AG04450 (cell line): ENCODE measurements at places on chromosomes 6 and 20.

- no peak for DNase-seq
These were observed 6.3 kb downstream of the MAP1LC3A start for GRCh38 chr20:34564833-34565232.

DNA sequence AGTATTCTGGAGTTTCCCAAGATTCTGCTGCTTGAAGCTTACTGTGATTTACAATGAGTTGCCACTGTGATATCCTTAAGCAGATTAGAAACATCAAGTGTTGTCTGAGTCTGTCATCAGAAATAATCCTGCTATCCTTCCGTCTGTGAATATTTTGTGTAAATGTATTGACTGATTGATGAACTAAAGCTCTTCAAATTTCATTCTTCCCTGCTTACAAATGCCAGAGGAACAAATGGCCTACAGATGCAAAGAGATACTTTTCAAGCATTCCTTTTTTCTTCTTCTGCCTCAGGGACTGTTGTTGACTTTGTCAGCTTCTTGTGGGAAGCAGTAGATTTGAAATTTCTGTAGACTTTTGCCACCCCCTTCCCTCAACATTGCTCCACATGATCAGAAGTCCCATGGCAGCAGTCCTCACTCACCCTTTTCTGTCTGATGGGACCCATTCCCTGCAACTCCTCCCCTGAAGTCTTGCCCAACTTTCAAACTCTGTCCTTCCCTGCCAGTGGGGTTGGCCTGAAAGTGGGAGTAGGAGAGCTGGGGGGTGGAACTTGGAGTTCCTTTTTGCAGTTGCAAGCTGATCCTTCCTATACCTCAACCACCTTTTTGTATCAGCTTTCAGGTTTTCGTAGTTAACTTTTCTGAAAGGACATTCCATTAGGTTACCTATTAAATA, 38.5 kb upstream of the MLIP start:
- no peak for DNase-seq

DNA sequence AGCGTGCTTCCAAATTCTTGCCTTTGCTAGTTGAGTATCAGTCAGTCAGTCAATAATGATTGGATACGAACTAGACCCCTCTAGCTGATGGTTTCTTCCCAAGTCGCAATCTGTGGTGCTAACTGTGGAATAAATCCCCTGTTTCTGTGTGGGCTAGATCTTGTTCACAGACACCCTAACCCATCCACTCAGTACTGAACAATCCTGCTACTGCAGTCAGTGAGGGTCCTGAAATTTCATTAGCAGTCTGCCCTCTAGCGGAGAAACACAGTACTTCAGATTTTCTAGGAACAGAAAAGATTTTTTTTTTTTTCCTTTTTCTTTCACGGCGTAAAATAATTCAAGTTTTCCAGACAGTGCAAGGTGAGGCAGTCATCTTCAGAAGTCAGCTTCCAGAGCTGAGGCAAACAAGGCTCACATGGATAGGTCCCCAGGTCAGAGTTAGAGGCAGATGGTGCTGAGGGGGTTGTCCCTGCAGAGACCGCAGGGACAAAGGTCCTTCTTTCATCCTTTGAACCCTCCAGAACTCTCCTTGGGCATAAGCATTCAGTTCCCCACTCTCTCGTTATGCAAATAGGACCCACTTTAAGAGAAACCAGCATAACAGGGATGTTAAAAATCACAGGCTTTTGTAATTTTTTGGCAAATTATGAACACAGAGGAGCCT, 119.6 kb downstream of the SCML4 start:
- DNase-seq = no peak

DNA sequence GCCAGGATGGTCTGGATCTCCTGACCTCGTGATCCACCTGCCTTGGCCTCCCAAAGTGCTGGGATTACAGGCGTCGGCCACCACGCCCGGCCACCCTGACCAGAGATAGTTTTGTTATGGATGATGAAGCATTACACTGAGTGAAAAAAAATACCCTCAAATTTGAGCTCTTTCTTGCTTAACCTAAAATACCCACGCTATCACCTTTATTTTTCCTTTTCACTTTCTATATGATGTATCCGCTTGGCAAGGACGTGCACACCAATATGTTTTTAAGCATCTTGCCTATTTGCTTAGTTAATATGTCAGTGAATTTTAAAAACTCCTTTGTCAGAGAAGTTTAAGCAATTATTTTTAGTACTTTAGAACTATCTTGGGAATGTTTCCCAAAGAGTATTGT, 150.4 kb downstream of the INSM1 start:
- DNase-seq = no peak

- no peak for DNase-seq
These were observed 187.8 kb downstream of the ANKRD60 start for GRCh38 chr20:58040447-58041290.
